A549 treated with Hydrocortisone at 1 μM for 4 hours (cell line): ENCODE measurements at places on chromosomes 11 and 22. TPM values are rescaled to one million over a fixed set of nuclear protein-coding genes. Genes with fewer than 3 reads are reported as not detected.

Gene SAA1
- total RNA-seq, result 2.4 to 4.0 TPM (median 3.4 TPM) in 5 replicates

Gene CHRDL2
- total RNA-seq, result 2.7 to 5.4 TPM (median 4.6 TPM) in 5 replicates

Gene KCNK4
- 0.07 to 0.10 TPM in 2 of 5 replicates, not detected in the others for total RNA-seq

Gene XPNPEP3
- 7.8 to 11.6 TPM (median 9.2 TPM) in 5 replicates for total RNA-seq

Gene TESMIN
- total RNA-seq, result 4.6 to 7.3 TPM (median 6.3 TPM) in 5 replicates

Gene CCDC179
- not detected in 5 replicates for total RNA-seq

Gene HBG1
- not detected in 5 replicates for total RNA-seq

Gene MUC6
- total RNA-seq, result not detected in 5 replicates

Gene SH3BP1
- 1.3 to 2.0 TPM (median 1.8 TPM) in 5 replicates for total RNA-seq

Gene MED15
- 58.2 to 71.0 TPM (median 61.5 TPM) in 5 replicates for total RNA-seq

Gene RAB39A
- 0.18 to 0.61 TPM (median 0.43 TPM) in 5 replicates for total RNA-seq

Gene STK33
- 2.7 to 5.0 TPM (median 3.8 TPM) in 5 replicates for total RNA-seq

Gene PAK1
- total RNA-seq, result 19.5 to 24.2 TPM (median 22.3 TPM) in 5 replicates
